NCI-H1092 treated with DMSO at 0.1 percent for 48 hours (cell line): ENCODE measurements at places on chromosomes 6 and 20.

GRCh38 chr6:111192911-111193555, 105.7 kb downstream of the SLC16A10 start:
- no peak for DNase-seq

DNA sequence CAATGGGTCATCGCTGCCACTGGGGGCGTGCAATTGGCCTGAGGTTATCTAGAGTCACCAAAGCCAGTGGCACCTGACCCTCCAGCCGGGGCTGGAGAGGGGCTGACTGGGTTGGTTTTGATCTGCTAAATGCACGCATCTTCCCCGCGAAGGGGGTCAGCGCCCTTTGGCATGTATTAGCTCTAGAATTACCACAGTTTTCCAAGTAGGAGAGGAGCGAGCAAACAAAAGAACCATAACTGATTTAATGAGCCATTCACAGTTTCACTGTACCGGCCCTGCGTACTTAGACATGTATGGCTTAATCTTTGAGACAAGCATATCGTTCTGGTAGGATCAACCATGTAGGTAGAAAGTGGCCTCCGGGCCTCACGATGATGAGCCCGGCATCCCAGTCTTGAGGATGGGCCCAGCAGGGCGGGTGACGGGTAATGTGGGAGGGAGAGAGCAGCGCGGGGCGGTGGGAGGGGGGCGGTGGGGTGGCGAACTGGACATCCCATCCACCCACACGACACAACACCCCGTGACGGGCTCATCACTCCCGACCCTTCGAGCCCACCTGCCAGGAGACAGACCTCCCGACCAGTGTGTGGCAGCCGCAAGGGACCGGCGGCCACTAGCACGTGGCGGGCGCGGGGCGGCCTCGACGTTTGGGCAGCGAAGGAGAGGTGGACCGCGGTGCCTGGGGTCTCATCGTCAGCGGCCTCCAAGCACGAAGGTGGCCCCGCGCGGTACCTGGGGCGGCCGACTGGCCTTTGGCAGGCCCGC, 1957.5 kb upstream of the DEFB115 start:
- no peak for DNase-seq

DNA sequence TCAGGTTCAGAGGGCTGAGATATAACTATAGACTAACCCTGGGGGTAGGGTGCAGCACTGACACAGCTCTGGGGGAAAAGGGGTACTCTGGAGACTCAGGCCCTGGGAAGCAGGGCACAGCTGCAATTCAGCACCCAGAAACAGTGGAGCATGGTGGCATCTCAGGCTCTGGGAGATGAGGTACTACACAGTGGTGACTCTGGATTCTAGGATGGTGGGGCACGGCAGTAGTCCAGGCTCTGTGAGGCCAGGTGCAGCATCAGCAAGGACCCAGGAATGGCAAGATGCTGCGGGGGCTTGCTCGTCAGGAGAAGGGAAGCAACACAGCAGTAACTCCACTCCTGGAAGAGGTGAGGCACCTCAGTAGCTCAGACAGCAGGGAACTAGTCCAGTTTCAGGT, 271.5 kb upstream of the MOCS1 start:
- no peak for DNase-seq

DNA sequence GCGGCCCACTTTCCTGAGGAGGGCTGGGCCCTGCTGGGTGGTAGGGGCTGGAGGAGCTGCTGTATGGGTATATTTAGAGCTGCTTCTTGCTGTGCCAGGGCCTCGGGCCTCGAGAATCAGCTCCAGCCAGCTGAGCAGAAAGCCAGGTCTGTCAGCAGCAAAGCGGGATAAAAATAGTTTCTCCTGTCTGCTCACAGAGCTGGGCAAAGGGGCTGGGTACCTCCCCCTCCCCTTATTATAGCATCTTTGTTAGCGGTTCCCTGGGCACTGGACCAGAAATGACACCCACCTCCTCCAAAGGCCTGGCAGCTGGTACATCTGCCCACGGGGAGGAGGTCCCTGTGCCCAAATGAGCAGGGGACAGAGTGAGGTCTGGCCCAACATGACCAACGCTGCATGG, 6.0 kb downstream of the SCRT2 start:
- DNase-seq, result no peak

DNA sequence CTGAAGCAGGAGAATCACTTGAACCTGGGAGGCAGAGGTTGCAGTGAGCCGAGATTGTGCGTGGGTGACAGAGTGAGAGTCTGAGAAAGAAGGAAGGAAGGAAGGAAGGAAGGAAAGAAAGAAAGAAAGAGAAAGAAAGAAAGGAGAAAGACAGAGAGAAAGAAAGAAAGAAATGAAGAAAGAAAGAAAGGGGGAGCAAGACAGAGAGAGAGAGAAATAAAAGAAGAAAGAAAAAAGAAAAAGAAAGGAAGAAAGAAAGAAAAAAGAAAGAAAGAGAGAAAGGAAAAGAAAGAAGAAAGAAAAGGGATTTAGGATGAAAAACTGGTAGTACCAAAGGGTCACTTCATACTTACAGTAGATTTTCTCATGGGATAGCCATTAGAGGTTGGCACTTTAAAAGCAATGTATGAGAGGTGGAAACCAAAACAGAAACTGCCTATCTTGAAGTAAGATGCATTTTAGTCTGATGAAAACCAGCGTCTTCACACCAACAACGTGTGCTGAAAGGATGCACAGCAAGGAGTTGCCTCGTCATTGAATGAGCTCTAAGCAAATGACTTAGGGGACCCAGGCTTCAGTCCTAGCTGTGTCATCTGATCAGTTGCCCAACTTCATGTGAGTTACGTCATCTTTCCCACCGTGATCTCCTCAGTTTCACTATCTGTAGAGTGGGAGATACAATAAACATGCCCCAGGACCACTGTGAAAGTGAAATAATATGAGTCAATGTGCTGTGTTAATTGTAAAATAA, 133.9 kb upstream of the NEDD9 start:
- no peak for DNase-seq

- DNase-seq, result no peak
Measured at GRCh38 chr6:122569230-122569771, 40.9 kb upstream of the PKIB start.

DNA sequence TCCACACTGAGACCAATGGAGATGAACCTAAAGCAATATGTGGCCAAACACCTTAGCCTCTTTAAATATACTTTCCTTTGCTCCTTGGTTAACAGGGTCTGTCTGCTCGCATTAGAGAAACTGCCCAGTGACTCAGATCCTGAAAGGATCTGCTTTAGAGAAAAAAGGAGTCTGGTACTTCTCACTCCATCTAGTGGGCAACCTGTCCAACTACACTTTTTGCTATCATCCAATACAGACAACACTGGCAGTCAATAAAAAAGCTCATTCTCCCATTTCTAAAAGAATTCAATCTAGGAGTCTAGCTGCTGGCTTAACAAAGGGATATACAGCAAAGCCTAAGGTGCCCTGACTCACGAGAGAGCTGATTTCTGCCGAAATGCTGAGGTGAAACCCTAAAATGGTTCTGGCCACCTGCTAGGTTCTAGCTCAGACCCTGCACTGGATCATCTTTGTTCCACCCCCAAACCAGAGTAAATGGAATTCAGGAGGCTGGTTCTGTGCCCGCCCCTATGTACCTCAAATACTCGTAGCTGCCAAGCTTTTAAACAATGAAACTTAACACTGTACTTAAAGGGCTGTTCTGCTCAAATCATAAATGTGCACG, 11.5 kb downstream of the GNL1 start:
- DNase-seq, result peak; percentile 7

GRCh38 chr6:47230579-47230978, 79.1 kb downstream of the TNFRSF21 start:
- no peak for DNase-seq

GRCh38 chr6:68758559-68758958, 123.5 kb downstream of the ADGRB3 start:
- DNase-seq, result peak; percentile 80

- DNase-seq, result peak; percentile 27
Measured at GRCh38 chr6:170367241-170367640, 60.7 kb downstream of the FAM120B start.

- DNase-seq, result no peak
Measured at GRCh38 chr6:21586740-21587178, 6.8 kb upstream of the SOX4 start.

DNA sequence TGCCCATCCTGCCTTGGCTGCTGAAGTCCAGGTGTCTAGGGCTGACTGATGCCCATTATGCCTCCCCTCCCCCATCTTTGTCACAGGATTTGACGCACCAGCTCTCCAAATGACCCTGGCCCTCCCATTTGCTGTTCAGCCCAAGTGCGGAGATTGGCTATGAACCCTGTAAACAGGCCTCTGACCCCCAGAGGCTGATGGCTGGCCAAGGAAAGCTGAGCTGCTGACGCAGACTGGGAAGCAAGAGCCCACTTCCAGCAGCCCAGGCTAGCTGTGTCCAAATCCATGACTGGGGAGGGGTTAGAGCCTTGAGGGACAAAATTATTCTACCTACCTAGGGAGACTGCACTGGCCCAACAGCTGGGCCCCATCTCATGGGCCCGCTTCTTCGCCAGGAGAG, 797 bp upstream of the GNRH2 start:
- DNase-seq, result no peak

DNA sequence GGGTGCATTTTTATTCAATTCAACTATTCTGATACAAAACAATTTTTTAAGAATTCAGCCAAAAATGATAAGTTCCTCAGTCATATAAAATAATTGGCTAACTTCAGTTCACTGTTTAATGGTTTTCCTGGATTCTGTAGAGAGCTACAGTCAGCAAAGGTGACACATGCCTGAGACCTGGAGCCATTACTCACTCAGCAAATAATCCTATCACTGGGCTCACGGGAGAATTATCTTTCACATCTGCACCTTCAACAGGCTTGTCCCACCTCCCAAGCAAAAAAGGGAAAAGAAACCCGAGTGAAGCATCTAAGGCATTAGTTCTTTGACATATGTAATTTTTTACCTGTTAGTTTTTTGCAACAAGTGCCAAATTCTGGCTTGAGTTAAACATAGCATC, 34.9 kb upstream of the FOXA2 start:
- DNase-seq, result no peak

DNA sequence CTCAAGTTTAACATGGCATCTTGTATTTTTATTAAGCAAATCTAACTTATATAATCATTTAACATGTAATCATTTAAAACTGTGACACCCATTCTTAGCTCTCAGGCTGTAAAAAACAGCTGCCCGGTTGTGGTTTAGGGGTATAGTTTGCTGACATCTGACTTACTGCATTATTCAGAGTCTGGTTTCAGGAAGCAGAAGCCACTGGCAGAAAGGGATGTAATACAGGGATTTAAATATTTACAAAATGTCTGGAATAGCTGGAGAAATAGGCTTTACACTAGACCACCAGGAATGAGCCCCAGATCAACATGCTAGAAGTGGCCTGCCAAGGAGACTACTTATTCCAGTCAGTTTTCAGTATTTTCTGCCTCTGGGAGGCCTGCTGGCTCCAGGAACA, 421.1 kb downstream of the CD109 start:
- no peak for DNase-seq

DNA sequence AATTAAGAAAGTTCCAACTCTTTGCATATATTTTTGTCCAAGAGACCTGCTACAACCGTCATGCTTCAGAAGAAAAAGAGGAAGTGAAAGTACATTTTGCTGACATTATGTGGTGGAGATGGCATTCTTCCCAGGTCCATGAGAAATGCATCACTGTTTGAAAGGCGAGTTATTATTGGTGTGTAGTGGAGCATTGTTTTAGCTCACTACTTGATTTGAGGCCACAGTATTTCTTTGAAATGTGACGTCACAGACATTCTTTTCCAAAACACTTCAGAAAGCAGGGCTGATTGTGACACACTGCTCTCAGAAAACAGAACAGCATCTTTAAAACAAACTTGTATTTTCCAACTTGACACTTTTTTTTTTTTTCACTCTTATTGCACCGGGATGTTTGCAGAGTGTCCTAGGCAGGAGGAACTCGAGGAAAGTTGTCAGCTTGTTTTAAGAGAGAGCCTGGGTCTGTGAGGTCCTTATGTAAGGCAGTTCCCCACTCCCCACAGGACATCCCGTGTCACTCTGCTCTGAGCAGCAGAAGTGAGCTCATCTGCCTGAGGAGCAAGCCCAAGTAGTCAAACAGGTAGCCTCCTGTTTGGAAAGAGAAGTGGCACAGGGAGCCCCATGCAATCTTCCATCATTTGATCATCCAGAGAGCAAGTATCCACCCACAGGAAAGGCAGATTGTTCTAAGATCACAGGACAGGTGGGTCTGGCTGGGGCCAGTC, 1.1 kb downstream of the SPTLC3 start:
- no peak for DNase-seq

DNA sequence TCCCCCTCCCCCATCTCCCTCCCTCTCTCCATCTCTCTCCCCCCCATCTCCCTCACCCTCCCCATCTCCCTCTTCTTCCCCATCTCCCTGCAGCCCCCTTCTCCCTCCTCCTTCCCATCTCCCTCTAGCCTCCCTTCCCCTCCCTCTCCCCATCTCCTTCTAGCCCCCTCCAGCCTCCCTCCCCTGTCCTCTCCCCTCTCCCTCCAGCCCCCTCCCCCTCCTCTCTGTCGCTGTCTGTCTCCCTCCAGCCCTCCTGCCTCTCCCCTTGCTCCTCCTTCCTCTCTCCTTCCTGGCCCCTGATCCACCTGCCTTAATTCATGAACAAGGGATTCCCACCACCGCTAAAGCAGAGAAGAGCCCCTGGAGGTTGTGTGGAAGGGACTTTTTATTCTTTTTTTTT, 26.9 kb upstream of the CHMP4B start:
- DNase-seq, result no peak

- no peak for DNase-seq
Measured at GRCh38 chr6:92329208-92329847, 1090.0 kb downstream of the EPHA7 start.

- DNase-seq, result no peak
Measured at GRCh38 chr6:157516319-157517026, 135.5 kb downstream of the ZDHHC14 start.

DNA sequence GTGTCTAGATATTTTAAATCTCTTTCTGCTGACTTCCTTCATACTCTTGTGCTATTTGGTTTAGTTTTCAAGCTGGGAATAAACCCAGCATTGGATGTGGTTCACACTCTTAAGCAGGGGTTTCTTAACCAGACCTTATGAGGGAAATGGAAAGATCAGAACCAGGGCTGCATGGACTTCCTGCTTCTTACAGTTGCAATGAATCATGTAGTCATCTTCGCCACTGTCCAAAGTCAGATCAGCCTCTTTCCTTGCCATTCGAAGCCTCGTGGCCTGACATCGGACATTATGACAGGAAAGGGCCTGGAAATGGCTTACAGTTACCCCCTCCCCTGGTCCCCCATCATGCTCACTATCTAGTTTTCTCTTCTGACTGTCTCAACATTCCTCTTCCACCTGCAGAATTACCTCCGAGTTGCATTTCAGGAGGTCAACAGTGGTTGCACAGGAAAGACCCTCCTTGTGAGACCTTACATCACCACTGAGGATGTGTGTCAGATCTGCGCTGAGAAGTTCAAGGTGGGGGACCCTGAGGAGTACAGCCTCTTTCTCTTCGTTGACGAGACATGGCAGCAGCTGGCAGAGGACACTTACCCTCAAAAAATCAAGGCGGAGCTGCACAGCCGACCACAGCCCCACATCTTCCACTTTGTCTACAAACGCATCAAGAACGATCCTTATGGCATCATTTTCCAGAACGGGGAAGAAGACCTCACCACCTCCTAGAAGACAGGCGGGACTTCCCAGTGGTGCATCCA, 16.8 kb upstream of the NAA20 start:
- DNase-seq, result no peak
